ENCODE measurements at places on chromosomes 4 and X. TPM values are rescaled to one million over a fixed set of nuclear protein-coding genes. Genes with fewer than 3 reads are reported as not detected.

The RHOXF2B gene
- total RNA-seq, result not detected

The WNK3 gene
- total RNA-seq, result 6.5 TPM

The UGT2A1 gene
- total RNA-seq, result not detected

The BMPR1B gene
- total RNA-seq, result 9.2 TPM

The EIF1AX gene
- total RNA-seq, result 37.4 TPM

The POF1B gene
- total RNA-seq, result not detected

The WDFY3 gene
- total RNA-seq, result 54.4 TPM

The ERCC6L gene
- total RNA-seq, result 0.92 TPM

The CHRDL1 gene
- 7.5 TPM for total RNA-seq

The ZCCHC13 gene
- not detected for total RNA-seq

The TAF1 gene
- total RNA-seq, result 15.1 TPM

The SCML2 gene
- total RNA-seq, result 1.2 TPM

The RNF150 gene
- total RNA-seq, result 3.2 TPM

The TKTL2 gene
- total RNA-seq, result not detected

The OTUD6A gene
- not detected for total RNA-seq

The F11 gene
- not detected for total RNA-seq

The H2BW2 gene
- total RNA-seq, result not detected

The NSUN7 gene
- 8.9 TPM for total RNA-seq

The SCRG1 gene
- not detected for total RNA-seq

The WDR44 gene
- total RNA-seq, result 12.8 TPM

The SSX3 gene
- total RNA-seq, result not detected

Data from kidney epithelial cell (primary cell).